ENCODE measurements at places on chromosomes 2 and 18. TPM values are rescaled to one million over a fixed set of nuclear protein-coding genes. Genes with fewer than 3 reads are reported as not detected.

The MYO3B gene
- total RNA-seq, result 3.9 TPM

The AKAIN1 gene
- not detected for total RNA-seq

The SCN3A gene
- 11.8 TPM for total RNA-seq

The C2orf66 gene
- 0.48 TPM for total RNA-seq

- peak; percentile 58 for DNase-seq
Observed at GRCh38 chr2:66498289-66498975, 63.5 kb downstream of the MEIS1 start.

DNA sequence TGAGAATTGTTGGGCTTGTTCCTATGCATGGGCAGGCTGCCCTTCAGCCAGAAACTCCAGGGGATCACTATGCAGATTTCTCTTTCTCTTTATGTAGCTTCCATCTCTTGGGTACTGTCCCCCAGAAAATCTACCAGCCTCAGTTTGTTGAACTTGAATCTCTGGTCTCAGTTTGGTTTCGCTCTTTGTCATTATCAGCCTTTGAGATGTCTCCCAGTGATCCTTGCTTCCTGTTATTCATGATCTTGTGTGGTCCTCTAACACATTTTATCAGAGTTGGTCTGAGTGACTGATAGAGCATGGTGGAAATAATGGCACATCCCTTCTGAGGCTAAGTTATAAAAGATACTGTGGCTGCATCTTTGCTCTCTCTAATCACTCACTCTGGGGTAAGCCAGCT lies 7.8 kb downstream of the TMEM87B start:
- no peak for DNase-seq

DNA sequence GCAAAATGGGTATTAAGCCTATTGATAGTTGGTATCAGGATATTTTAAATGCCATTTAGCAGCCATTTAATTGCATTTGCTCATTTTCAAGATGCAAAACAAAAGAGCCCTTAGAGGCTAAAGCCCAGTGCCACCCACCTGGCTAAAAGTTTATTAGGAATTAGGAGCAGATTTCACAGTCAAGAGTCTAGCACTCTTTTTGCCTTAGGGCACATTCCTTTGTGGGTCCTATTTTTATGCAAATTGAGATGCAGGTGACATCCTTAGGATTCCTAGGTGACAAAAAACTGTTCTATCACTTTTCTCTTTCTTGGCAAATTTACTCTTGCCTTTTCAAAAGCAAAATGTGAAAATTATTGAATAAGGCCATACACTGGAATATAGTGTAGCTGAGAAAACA lies 42.0 kb downstream of the CTNNA2 start:
- DNase-seq, result no peak

- DNase-seq, result no peak
Observed at GRCh38 chr2:53985646-53986045, 14.9 kb upstream of the PSME4 start.

DNA sequence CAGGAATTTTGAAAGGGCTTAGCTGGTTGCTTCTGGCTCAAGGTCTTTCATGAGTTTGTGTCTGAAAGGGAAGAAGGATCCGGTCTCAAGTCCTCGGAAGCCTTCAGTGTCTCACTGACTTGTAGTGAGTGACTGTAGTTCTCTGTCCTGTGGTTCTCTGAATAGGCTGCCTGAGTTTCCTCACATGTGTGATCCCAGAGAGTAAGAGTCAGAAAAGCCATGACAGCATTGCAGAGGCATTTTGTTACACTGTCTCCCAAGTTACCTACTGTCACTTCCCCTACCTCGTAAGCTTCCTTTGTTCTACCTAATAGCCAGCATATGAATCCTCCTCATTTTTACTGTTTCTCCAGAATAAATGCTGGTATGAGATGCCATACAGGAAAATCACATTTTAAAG lies 709.1 kb upstream of the CHAC2 start:
- peak; percentile 52 for DNase-seq

GRCh38 chr2:24512404-24512803 lies 21.4 kb downstream of the NCOA1 start:
- no peak for DNase-seq

GRCh38 chr2:152497481-152498052 lies 162.6 kb downstream of the FMNL2 start:
- DNase-seq, result peak; percentile 45

DNA sequence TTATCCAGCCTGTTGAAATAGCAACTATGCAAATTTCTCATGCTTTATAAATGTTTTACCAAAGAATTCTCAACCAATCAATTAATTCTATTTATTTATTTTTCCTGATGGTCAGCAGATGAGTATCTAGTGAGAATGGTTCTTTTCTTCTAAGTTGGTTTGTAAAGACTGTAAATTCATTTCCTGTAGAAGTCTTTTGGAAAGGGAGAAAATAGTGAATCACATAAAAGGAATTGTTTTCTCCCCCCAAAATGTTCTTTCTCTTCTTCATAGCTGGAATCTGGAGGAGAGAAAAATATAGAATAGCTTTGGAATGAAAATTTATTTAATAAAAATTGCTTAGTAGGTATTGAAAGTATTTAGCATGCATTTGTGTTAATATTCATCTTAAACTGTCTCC lies 836.1 kb upstream of the ZEB2 start:
- no peak for DNase-seq

GRCh38 chr2:115161081-115161770 lies 718.8 kb downstream of the DPP10 start:
- no peak for DNase-seq

All from umbilical cord (tissue), 2 donors.